Inflammatory macrophage (primary cell): ENCODE measurements at places on chromosomes 1 and 21.
A peak's percentile ranks its signal among the peaks of the same experiment; 100 is the strongest.

- no peak for DNase-seq
Observed at GRCh38 chr1:186628910-186629309, 51.3 kb downstream of the PTGS2 start.

DNA sequence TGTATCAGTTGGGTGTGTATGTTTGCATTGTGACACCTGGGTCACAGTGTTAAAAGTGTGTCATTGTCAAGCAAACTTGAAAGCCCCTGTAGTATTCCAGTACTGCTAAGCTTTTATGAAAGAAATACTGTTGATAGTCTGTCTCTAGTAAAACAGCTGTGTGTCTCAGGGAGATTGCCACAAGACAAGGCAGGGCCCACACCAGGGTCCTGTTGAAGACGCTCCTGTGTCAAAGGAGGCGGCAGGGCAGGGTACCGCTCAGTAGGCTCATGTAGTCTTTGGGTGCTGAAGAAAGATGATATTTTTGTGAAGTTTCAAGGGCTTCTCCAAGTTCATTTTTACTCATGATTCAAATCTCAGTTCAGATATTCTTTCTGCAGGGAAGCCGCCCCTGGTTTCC lies 132.5 kb downstream of the GALNT2 start:
- no peak for DNase-seq

- DNase-seq = no peak
Observed at GRCh38 chr1:216688127-216688657, 35.0 kb downstream of the ESRRG start.

GRCh38 chr1:170145770-170146676 lies at the start of gene NTMT2:
TSS of gene NTMT2 (plus strand) at chr1:170145959. CDS start at chr1:170146108, 149 bp downstream.
- DNase-seq = no peak

- DNase-seq = no peak
Observed at GRCh38 chr1:162094271-162094670, 24.8 kb downstream of the NOS1AP start.

DNA sequence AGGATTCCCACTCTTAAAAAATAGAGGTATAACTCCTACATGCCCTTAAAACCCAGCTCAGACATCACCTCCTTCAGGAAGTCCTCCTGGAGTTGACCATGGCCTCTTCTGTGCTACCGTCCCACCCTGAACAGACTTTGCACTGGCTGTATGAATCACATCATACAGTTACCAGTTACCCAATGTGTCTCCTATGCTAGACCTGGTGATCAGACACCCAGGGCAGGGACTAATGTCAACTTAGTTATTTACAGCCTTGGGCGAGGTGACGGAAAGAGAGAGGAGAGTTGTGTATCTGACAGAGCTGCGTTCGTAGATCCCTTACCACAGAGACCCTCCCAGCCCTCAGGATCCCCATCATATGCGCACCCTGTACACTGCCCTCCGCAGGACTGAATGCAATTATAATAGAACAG lies 72.7 kb downstream of the SLC66A1 start:
- DNase-seq = no peak

DNA sequence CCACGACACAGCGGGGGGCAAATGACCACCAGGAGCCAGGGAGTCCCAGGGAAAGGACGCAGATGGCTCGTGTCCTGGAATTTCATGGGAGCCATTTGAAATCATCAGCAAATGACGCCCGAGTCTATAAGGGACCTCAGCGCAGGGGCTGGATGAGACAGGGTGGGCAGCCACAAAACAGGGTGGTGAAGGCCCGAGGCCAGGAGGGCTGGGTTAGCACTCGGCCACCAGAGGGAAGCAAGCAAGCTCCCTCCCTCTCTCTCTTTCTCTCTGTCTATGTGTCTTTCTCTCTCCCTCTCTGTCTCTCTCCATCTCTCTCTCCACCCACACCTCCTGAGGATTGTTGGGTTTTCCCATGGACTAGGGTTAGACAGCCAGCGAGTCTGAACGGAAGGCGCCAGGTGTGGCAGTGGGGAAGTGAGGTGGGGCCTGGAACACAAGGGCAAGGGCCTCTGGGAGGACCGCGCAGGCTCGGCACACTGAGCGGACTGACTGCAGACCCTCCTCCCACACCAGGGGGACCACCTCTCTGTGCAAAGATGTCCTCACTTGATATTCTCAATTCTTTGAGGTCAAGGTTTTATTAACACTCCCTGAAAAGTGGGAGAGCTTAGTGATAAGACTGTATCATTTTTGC lies 73.8 kb upstream of the TMPRSS2 start:
- no peak for DNase-seq

GRCh38 chr1:236568285-236568894 lies 35.9 kb downstream of the HEATR1 start:
- no peak for DNase-seq

GRCh38 chr1:64129701-64130100 lies 73.7 kb upstream of the UBE2U start:
- DNase-seq = no peak

GRCh38 chr1:84603223-84603622 lies 29.0 kb upstream of the CTBS start:
- no peak for DNase-seq

GRCh38 chr1:1088801-1089680 lies 14.9 kb upstream of the RNF223 start:
- DNase-seq = no peak

DNA sequence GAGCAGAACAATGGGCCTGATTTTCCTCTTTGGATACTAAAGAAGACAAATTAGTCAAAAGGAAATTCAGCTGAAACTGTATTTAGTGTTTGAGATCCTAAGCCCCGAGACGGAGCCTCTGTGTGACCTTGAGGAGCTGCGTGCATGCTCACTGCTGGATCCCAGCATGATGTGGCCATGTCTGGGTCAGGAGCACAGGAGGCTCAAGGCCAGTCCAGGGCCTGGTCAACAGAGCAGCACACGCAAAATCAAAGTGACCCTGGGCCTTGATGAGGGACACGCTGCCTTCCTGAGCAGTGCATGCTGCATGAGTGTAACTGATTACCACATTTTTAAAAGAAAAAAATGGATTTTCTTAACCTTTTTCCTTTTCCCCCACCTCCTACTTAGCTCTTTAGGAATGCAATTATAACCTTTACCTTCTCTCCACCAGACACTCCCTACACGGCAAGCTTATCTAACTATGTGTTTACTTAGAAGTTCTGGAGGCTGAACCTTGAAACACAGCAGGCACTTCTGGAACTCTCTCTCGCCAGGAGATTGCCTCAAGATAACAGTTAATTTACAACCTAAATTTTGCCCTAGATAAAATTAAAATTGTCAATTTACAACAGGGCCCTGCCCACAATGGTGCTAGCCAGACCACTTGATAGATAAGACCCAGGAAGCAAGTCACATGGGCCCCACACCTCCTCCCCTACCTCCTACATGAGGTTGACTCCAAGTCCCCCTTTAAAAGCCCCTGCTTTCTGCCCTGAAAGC lies 144.6 kb downstream of the LRIG2 start:
- DNase-seq = no peak

DNA sequence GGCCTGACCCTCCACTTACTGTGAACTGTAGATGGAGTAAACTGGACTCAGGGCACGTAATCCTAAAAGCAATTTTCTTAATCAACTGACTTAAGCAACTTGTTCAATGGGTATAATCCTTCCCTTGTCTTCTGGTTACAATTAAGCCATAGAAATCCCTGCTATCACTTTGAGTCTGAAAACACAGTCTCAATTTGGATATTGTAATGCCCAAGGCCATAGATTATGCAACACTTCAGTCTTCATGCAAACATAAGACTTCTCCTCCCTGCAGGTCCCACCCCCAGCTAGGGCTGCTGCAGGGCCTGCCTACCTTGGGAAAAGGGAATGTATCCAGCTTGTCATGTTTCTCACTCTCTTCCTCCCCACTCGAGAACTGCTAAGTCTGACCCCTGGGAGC lies 6.2 kb upstream of the SLC5A9 start:
- DNase-seq = no peak

GRCh38 chr21:44495611-44496563 lies 40.6 kb downstream of the LRRC3 start:
- no peak for DNase-seq

DNA sequence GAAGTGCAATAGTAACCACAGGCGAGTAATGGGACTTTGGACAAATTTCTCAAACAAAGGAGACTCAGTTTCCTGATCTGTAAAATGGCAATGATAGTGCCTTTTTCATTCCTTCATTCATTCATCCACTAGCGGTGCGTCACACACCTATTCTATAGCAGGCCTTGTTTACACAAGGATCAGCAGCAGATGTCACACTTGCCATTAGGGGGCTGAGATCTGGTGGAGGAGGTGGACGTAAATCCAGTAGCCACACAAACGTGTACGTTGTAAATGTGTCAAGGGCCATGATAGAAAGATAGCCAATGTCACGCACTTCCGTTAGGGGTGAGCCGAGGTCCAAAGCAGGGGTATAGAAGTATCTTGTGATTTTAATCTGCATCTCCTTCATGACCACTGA lies 34.2 kb downstream of the SERINC2 start:
- DNase-seq = no peak

DNA sequence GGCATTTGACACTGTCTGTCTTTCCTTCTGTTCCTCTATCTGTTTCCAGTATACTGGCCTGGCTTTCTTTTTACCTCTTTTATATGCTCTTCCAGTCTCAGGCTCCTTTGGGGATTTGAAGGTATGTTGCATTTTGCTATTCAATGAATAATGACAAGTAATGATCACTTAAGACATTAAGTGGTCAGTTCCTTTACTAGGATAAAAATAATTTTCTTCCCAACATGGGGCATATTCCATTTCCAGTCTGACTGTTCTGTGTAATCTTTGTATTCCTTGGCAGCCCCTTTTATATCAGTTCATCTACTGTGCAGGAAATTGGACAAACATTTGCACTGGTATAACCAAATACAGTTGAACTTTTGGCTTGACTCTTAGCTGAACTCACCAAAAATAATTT lies 15.6 kb downstream of the METTL18 start:
- DNase-seq = no peak

GRCh38 chr1:240962086-240962485 lies 350.1 kb upstream of the GREM2 start:
- DNase-seq = no peak

- DNase-seq = peak; percentile 20
Observed at GRCh38 chr21:35226968-35227744, 178.1 kb upstream of the RUNX1 start.

DNA sequence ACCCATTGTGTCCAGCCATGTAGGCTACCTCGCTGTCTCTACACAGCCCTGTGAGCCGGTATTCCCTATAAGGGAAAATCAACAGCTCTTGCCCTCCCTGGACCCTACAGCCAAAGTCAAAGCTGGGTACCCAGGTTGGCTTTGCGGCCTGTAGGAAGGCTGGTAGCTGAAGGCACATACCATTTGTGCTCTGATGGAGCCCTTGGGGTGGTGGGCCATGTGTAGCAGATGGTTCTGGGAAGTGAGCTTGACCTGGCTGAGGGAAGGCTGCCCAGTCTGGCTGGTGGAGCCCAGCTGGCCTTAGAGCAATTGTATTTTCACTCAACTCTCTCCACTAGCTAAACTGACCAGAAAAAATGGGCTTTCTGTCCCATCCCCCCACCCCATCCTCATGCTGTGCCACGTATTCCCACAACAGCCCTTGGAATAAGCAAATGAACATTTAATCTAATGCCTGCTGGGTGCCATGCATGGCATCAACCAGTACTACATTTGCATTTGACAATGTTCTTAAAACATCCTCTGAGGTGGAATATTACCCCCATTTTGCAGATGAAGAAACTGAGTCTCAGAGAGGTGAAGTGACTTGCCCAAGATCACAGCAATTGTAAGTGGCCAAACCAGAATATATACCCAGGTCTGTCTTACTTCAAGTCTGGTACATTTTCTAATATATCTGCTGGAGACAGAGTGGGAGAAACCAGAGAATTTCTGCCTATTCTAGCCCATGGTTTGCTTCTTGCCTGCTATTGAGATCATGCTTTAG lies 56.8 kb downstream of the NDUFS5 start:
- no peak for DNase-seq

GRCh38 chr21:25638660-25639550 lies at the start of gene JAM2:
TSS of gene JAM2 (plus strand) at chr21:25639258. CDS start at chr21:25639822, 564 bp downstream.
- DNase-seq = peak; percentile 13

- DNase-seq = no peak
Observed at GRCh38 chr1:3610527-3611169, 660 bp downstream of the MEGF6 start.

GRCh38 chr1:6809461-6809860 lies 24.2 kb downstream of the CAMTA1 start:
- DNase-seq = no peak

GRCh38 chr1:24575905-24576587 lies 20.2 kb downstream of the NCMAP start:
- no peak for DNase-seq

DNA sequence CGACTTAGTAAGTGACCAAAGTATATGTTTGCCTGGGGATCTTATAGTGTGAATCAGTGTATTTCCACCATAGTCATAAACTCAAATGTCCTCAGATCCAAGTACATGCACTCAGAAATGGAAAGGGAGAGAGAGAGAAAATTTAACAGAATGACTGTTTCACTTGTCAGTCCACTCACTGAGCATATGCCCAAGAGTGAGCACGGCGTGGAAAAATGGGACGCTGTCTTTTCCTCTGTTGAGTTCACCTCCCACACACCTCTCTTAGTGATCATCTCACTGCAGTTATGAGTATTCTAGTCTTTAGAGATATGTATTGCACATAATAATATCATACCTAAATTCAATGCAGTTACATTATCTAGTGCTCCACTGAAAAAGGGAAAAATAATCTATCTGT lies 156.8 kb upstream of the PRMT6 start:
- no peak for DNase-seq

DNA sequence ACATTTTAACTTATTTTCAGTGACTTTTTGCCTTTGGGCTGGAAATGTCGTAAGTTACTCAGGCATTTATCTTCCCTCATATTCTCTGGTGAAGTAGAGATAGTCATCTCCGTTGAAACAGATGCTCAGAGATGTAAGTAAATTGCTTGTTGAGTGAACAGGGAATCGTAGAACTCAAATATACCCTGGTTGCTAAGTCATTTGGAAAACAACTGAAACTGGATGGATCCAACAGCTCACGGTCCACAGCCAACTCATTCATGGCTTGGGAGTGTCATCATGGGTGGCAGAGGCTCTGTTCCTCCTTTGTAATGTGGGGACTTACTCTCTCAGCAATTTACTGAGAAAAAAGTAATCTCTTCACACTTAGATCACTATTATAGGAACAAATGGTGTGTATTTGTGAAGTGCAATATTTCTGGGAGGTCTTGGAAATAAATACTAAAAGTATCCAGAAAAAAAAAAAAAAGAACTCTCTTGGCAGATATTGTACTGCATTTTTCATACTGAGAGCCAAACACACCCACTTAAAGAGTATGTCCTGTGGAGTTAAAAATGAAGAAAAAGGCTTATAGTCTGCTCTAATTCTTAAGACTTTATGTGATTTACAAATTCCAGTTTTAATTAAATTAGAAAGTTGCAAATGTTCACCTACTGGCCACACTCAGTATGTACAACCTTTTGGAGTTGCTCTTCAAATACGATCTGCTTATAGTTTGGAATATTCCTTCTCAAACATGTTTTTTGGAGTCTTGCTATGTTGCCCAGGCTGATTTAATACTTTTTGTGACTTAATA lies 107.4 kb downstream of the LEPR start:
- no peak for DNase-seq

DNA sequence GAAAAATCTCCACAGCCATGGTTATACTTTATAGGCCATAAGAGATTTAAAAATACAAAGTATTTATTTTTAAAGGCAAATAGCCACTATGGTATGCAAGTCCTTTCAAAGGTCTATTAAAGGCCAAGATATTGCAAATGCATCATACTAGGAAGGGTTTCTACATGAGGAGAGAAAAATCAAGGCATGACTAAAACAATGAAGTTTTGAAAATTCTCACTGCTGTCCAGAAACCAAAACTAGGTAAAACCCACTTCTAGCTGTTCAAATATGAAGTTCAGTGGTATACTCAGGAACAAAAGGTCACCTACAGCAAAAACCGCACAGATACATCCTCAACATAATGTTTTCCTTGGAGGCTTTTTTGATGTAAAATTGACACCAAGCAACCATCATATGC lies 75.0 kb downstream of the EPS15 start:
- no peak for DNase-seq
